BE2C (cell line): ENCODE measurements at places on chromosomes 6 and 20.

DNA sequence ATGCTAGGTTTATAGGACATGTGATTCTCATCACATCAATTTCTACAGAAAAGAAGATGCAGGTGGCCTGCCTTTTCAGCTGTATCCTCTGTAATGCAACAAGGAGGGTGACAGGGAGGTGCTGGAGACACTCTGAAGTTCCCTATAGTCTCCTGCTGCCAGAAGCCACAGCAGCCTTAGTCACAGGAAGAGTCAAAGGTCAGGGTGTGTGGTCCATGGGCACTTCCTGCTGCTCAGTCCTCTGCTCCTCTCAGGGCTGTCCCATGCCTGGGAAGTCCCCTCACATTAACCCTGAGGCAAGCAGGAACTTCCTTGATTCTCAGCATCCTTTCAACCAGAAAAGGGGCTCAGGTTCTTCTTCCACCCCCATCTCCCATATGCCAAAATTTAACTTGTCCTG, 144.8 kb upstream of the FOXA2 start:
- DNase-seq = no peak

GRCh38 chr6:5003604-5004372, at the start of gene RPP40:
Gene RPP40 (minus strand): TSS chr6:5004037. CDS start chr6:5004002, 35 bp downstream.
- DNase-seq = peak; percentile 98

GRCh38 chr20:45090481-45090880, 10.4 kb downstream of the KCNS1 start:
- no peak for DNase-seq

- no peak for DNase-seq
Observed at GRCh38 chr6:98335594-98335993, 498.8 kb upstream of the POU3F2 start.

- peak; percentile 90 for DNase-seq
Observed at GRCh38 chr6:15365273-15365687, 119.4 kb downstream of the JARID2 start.

GRCh38 chr20:33568378-33568777, 78.5 kb downstream of the CBFA2T2 start:
- DNase-seq = peak; percentile 94

GRCh38 chr6:118281291-118281690, 266.8 kb upstream of the PLN start:
- no peak for DNase-seq

DNA sequence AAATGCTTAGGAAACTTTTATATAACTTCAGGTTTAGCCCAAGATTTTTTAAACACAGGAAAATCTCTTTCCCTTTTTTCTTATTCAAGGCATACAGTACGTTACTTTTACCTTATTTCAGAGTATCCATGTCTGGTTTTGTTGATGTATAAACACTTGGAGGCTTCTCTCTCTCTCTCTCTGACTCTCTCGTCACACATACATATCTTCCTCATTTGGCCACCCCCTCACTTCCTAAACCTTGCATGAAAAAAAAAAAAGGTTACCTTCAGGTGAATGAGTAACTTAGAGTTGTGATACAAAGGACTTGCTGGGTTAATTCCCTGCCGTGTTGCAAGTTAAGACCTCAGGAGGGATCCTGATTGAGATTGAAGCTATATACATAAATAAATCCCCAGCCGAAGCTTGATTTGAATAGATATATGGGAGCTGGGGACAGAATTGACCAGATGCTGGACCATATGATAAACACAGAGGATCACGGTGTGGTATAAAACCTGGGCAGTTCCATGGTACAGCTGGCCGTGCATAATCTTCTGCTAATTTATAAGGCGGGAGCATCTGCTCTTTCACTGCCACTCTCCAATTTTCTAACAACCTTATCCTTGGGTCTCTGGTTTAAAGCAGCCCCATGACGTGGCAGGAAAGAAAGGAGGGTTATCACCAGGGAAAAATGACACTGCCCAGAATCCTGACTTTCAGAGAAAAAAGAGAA, 55.1 kb upstream of the IL20RA start:
- no peak for DNase-seq

DNA sequence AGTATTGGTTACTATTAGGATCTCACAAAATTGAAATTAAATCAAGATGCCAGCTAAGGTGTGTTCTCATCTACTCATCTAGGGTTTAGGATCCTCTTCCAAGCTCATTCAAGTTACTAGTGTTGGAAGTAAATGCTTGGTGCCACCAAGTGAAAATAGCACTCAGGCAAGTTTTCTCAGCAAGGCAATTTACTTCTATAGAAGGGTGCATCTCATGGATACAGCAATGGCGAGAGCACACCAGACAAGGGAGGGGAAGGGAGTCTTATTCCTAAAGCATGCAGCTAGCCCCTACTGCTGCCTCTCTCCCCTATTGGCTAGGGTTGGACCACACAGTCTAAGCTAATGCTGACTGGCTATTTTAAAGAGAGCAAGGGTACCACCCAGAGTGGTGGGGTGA, 23.0 kb upstream of the FAM8A1 start:
- DNase-seq = no peak

GRCh38 chr6:4336778-4337442, 201.5 kb upstream of the ECI2 start:
- DNase-seq = no peak

DNA sequence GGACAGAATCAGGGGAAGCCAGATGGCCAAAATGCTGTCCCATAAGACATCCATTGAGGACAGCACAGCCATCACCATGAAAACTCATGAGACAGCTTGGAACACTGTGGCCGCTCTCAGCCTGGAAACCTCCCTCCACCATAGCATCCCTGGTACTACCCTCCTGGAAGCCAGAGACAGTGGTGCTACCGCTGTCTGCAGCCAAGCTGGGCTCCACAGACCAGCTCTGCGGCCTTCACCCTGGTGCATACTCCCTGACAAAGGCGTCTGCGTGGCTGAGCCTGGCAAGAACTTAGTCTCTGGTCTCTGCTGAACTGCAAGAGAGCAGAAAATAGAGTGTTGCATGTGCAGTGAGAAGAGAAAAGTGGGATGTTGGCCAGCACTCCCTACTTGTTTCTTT, 558.0 kb downstream of the C6orf118 start:
- no peak for DNase-seq
